Neural crest cell (in vitro differentiated cells): ENCODE measurements at places on chromosomes 16 and 17. TPM values are rescaled to one million over a fixed set of nuclear protein-coding genes. Genes with fewer than 3 reads are reported as not detected.

GRCh38 chr17:31629696-31630470 lies 229.2 kb downstream of the COPRS start:
- DNase-seq: no peak

- DNase-seq: no peak
Measured at GRCh38 chr16:48366165-48367093, 18.8 kb downstream of the SIAH1 start.

DNA sequence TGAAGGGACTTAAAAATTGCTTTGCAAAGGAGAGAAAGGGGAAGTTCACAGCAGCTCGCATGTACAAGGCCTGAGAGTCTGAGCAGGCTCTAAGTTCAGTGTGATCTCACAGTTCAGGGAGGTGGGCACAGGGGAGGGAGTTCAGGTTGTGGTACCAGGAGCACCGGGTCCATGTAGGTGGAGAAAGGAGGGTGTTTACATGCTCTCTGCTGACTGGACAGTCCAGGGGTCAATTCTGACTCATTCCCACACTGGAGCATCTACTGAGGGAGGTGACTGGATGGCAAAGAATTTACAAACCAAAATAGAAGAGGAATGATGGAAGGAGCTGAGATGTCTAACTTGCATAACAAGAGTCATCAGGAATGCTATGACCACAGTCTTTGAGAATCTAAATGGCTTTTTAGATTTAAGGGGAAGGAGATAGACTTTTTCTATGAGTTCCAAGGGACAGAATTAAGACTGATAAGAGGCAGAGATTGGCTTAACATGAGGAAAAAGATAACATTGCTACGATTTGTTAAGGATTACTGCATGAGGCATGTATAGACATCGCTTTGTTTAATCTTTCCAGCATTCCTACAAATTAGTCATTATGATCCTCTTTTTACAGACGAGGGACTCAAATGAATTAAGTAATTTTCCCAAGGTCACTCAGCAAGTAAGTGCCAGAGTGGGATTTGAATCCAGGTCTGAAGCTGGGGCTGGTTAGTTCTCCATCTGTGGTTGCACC lies 29.9 kb downstream of the MIS12 start:
- DNase-seq: no peak

Gene IGFALS
- total RNA-seq: 0.14 TPM in 1 of 2 replicates, not detected in the other

DNA sequence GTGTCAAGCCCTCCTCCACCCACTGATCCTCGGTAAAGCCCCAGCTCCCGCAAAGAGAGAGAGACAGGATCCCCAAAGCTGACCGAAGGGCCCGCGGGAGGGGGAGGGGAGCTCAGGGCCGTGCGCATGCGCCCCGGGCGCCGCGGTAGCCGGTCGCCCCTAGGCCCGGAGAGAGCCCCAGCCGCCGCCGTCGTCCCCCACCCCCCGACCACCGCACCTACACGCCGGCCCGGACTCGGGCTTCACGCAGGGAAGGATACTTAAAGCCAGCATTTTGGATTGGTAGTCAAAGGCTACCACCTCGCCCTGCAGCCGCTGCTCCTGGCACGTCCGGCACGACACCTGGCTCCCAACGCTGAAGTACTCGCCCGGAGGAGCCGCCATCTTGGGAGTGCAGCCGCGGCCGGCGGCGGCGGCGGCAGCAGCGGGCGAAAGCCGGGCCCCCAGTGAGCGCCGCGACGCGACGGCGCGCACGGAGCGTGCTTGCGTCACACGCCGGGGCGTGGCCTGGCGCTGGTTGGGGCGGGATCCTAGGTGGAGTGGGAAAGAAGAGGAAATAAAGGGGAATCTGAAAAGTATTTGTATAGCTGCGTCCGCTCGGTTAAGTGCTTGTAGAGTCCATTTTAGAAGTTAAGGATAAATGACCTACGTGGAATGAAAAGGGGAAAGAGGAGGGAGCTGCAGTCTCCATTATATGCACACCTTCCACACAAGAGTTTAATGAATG lies at the start of gene LSM12:
LSM12 (minus strand) TSS at position 468 of the 727 bp plus-strand sequence; CDS start at position 384, 84 bp downstream.
- DNase-seq: peak; percentile 91

Gene ALOXE3
- 0.09 TPM in 1 of 2 replicates, not detected in the other for total RNA-seq

- no peak for DNase-seq
Measured at GRCh38 chr17:31449746-31450145, 58.3 kb downstream of the RAB11FIP4 start.

Gene ADAD2
- total RNA-seq: not detected in 2 replicates

Gene SLC2A4
- total RNA-seq: 5.8 and 6.1 TPM in 2 replicates

Gene TTLL6
- total RNA-seq: 0.65 and 0.68 TPM in 2 replicates

Gene CSH2
- not detected in 2 replicates for total RNA-seq

Gene FAM222B
- 29.6 and 33.0 TPM in 2 replicates for total RNA-seq

Gene AOC3
- total RNA-seq: 0.91 and 1.1 TPM in 2 replicates

Gene CCDC102A
- 6.4 and 8.6 TPM in 2 replicates for total RNA-seq

Gene DUSP3
- 33.3 and 33.8 TPM in 2 replicates for total RNA-seq

Gene ENO3
- 9.1 and 10.6 TPM in 2 replicates for total RNA-seq

DNA sequence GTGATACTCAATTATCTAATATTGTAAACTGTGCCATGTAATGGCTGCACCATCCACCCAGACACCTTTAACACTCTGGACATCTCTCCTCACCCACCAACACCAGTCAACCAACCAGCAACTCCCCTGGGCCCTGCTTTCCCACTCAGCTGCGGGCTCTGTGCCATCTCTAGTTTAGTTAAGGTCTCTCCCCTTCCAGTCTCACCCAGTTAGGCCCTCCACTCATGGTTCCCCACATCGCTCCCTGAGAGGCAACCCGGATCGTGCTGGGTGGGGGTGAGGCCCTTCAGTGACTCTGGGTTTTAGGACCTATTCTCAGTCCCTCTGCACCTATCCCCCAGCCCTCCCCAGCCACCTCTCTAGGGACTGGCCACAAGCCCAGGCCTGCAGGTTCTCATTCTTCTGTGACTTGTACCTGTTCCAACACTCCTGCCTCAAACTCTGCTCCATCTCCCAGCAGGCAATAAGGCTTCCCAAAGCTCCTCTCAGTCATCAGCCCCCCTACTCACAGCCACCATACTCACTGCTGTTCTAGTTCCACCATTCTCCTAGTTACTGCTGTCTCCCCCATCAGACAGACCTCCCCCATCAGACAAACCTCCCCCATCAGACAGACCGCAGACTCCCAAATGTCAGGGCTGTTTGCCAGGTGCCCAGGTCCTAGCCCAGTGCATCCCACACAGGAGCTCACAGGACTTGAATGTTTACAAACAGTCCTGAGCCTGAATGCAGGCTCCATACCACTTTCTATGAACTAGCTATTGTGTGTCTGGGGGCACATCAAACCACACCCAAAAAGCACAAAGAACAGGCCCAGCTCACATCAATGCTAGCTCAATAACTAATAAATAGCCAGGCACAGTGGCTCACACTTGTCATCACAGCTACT lies 2.6 kb downstream of the TK2 start:
- no peak for DNase-seq

Gene IGFBP4
- total RNA-seq: 56.1 and 56.7 TPM in 2 replicates

- no peak for DNase-seq
Measured at GRCh38 chr16:72927199-72928089, 120.5 kb downstream of the ZFHX3 start.

GRCh38 chr16:4855804-4856203 lies 8.5 kb downstream of the UBN1 start:
- no peak for DNase-seq

DNA sequence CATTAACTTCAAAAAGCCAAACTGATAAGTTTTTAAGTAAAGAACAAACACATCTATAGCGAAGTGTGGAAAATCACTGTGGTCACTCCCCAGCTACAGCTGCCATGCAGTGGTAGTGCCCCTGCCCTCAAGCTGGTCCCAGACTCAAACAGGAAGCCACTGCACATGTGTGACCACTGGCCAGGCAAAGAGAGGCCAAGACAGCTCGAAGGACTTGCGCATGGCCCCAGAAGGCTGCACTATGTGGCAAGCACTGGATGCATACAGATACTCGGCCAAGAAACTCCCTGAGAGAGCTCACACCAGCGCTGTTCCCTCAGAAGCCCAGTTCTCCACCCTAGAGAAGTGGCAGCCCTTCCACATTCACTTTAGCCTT lies 82.4 kb downstream of the ANKRD11 start:
- DNase-seq: no peak
